ENCODE measurements at places on chromosomes 11 and 22.
A peak's percentile ranks its signal among the peaks of the same experiment; 100 is the strongest.

DNA sequence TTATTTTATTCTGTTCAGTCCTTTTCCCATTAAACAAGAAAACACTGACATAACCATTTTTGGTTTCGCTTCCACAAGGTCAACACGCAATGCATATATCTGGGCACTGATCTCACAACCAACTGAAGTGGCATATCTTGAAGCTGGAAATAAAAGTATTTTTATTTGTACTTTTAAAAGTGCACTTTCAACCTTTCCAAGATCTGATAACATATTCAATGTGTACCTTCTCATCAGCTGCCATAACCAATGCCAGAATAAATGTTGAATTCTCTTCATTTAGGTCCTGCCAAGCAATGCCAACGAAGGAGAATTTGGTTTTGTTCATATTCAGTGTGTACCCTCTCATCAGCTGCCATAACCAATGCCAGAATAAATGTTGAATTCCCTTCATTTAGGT is 148.9 kb upstream of the CEP126 start:
- DNase-seq, result no peak

DNA sequence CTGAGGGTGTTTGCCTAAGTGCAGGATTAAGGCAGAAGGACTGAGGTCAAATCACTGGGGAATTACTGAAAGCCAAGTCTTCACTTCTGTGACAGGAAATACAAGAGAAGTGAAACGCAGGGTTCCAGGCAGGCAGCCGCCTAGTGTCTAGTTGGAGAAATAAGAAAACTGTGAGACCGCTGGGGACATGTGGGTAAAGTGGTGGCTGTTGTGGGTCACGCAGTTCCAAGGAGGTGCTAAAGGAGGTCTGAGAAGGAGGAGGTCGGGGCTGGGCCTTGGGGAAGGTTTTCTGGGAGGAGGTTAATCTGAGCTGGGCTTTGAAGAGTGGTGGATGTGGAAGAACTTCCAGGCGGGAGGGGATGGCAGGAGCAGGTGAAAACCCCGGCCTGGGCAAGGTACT is 11.2 kb downstream of the MCM5 start:
- no peak for DNase-seq

DNA sequence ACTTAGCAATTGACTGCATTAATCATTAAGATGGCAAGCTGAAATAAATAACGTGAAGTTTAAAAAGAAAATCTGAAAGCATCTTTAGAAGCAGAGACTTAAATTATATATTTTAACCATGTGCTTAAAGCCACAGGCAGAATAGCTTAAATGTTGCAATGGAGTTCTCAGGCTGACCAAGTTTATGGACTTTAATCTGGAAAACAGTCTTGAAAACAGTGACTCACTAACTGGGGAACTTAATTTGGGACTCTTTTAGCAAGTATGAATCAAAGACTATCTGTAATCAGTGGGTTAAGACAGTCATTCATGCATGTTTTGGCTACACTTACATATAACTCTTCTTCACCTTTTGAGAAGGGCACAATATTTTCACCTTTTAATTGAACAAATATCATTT is 12.6 kb upstream of the GLYATL1 start:
- DNase-seq, result no peak

DNA sequence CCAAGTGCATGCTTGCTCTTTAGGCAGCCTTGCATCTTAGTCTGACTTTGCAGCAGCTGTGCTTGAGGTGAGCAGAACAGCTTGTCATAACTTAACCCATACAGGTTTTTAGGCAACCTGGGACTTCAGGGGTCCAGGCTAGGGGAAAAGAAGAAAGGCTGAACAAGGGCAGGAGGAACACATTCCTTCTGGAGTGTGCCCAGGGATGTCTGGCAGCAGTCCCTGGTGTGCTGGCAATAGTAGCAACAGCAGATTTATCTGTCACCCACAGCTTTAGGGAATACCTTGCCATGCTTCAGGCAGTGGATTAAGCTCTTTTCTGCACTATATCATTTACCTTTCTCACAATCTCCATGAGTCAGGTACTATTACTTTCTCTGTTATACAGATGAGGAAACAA is 513.0 kb downstream of the RAB38 start:
- DNase-seq, result no peak

DNA sequence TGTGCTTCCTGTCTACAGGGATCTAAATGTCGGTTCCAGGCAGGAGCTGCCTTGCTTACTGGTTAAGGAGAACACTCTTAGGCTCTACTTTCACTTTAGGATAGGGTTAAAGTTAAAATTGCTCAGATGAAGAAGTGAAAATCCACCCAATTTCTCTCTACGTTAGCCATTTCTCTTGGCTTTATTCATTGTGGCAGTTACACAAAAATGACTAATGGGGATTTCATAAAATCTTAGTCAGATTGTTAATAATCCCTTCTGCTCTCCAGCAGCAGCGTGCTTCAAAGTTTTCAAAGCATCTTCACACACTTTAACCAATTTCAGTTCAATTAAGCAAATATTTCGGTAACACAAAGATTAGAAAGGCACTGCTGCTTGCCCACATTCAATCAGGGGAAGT is 58.4 kb upstream of the RCN1 start:
- DNase-seq, result no peak

DNA sequence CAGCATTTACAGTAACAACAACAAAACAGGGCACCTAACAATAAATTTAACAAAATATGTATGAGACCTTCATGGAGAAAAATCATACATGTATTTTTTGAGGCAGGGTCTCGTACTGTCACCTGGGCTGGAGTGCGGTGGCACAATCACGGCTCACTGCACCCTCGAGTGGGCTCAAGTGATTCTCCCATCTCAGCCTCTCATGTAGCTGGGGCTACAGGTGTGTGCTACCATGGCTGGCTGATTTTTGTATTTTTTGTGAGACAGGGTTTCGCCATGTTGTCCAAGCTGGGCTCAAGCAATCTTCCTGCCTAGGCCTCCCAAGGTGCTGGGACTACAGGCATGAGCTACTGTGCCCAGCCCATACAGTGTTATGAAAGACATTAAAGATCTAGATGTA is 278.1 kb downstream of the SWAP70 start:
- no peak for DNase-seq

GRCh38 chr11:8754241-8754640 is 71.6 kb downstream of the RPL27A start:
- DNase-seq, result no peak

DNA sequence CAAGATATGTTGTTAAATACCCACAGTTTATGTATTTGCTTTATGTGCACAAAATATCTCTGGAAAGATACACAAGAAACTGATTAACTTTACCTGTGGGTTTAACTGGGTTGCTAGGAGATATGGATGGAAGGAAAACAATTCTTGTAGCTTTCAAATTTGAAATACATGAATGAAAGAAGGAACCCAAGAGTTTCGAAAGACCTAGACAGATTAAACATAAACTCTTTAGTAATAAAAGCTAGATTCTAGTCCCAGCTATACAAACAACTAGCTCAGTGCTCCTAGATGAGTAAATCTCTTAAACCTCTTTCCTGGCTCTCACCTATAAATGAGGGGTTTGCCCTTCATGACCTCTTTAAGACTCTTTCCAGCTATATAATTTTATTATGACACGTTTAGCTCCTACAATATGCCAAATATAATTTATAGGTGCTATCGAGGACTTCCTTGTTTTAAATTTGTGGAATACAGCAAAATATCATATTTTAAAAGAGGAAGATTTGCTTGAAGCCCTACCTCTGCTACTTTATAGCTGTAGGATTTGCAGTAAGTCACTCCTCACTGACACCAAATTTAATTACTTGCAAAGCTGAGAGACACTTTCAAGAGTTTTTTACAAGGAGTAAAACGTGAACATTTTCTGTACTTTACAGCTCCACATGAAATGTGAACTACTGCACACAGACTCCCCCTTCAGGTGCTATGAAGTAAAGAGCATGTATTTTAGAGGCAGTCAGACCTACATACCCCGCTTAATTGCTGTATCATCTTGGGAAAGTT is 50.7 kb downstream of the RRAS2 start:
- DNase-seq, result peak; percentile 38

DNA sequence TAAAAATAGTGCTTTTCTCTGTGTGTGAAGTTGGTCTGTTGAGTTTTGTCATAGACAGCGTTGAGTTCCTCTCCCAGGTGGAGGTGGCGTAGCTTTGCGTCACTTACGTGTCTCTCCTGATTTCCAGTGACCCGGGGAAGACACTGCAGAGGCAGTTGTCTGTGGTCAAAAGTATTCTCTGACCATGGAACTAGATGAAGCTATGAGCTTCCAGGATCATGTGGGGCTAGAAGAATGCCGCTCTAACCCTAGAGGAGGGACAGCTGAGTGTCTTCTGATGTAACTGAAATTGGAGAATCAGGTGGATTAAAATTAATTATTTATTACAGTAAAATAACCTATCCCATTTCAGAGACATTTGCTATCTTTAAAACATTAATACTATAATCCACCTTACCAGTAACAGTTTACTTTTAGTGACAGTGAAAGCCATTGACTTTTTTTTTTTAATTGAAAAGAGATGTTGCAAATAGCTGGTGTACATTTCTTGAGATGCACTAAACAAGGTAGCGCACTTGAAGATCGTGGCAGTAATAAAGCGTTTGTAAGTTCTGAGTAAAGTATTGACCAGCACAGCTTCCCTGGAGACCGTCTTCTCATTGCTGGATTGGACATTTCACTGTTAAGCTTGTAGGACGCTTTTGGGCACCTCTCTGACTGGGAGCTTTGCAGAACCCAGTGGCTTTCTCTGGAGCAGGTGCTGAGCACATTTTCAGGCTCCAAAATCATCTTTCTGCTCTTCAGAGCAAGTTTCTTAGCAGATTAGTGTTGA is 9.7 kb downstream of the CAT start:
- no peak for DNase-seq

- DNase-seq, result peak; percentile 71
These were observed 12.1 kb downstream of the OR10D3 start for GRCh38 chr11:124195189-124195734.
